Stimulated activated CD8-positive, alpha-beta memory T cell treated with anti-CD3 and anti-CD28 coated beads, Interleukin-4, amount 100 ng/mL, for 4 hours (primary cell): ENCODE measurements at places on chromosomes 6 and 20.

GRCh38 chr6:14270925-14271788 is 153.6 kb downstream of the CD83 start:
- peak; percentile 7 for DNase-seq

DNA sequence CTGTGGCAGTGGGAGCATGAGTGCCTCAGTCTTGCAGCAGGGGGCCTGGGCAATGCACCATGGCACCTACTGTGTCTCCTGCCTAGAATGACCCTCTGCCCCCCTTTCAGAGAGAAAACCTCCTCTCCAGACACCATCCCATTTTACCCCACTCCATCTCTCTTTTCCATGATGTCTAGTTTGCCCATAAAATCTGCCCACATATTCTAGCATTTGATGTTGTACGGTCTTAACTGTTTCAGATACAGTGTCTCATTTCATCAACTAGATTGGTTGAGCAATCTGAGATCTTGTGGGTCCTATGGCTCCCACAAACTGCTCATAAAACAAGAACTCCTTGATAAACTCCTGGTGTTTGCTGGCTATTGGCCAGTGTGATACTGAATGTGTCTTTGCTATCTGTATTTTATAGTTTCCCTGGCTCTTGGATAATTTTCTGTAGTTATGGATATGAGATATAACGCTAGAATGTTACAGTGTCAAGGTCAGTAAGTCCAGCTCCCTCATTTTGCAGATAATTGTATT is 8.1 kb downstream of the PNPLA1 start:
- DNase-seq, result no peak

DNA sequence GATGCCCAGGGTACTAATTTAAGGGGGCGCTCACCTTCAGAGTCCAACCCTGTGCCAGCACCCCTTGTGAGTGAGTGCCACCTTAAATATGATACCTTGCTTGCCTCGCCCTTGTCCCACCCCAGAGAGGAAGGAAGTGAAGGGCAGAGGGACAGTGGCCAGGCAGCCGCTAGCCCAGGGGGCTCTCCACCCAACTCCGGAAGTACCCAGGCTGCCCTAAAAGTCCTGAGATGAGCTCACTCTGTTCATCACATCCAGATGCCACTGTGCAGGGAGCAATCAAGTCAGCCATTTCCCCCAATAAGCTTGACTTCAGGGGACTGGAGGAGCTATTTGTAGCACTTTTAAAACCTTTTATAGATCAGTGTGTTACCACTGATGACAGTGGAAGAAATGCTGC is 25.0 kb upstream of the STX16 start:
- no peak for DNase-seq

GRCh38 chr20:53534037-53534436 is 59.6 kb downstream of the ZNF217 start:
- no peak for DNase-seq

DNA sequence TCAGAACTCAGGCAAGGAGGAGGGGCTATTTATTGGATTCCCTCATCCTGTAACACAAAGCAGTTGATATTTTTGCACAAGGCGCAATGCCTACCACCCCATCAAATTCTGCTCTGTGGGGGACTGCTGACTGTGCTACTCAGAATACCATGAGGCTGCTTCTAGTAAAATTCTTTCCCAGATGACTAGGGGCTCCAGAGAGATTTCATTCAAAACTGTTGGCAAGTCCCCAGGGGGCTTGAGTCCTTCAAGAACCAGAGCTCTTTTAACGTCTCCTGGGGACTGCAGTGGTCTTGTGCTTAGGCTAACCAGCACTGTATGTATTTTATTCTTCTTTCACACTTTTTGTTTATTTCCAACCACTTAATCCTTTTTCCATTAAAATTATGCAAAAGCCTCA is 365.9 kb upstream of the AGPAT4 start:
- DNase-seq, result no peak

GRCh38 chr6:28159029-28159607 is 17.4 kb downstream of the ZKSCAN8 start:
- no peak for DNase-seq

DNA sequence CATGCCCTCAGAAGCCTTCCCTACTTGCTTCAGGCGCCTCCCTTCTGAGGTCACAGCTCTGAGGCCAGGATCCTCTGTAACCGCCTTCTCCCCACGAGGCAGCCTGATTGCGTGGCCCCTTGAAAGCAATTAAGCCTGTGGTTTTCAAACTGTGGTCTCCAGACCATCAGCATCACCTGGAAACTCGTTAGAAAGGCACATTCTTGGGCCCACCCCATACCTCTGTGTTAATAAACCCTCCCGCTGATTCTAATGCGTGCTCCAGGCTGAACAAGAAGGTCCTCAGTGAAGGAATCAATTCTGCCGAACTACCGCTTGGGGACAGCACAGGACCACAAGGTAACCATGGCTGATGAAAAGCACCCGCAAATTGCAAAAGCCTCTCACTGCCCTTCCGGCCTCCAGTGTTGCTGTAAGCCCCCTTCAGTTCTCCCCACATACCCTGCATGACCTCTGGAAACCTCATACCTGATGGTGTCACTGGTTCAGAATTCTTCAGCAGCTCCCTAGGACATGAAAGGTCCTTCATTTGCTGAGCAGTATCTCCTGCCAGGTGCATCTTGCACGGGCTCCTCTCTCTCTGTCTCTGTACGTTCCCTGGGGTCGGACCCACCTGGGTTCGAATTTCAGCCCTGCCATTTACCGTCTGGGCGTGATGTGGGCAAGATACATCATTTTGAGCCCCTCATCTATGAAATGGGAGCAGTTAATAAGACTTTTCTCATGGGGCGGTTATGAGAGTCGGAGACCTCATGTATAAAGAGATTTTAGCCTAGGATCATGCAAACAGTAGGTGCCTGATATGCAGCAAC is 93.3 kb upstream of the RNF24 start:
- DNase-seq, result peak; percentile 23

GRCh38 chr6:87697581-87698546 is 4.2 kb downstream of the AKIRIN2 start:
- no peak for DNase-seq

GRCh38 chr6:3533981-3534380 is 77.1 kb upstream of the SLC22A23 start:
- DNase-seq, result no peak

- DNase-seq, result peak; percentile 58
These were observed 29.6 kb downstream of the SRSF3 start for GRCh38 chr6:36623547-36624459.

GRCh38 chr6:3159805-3160781 is 2.7 kb upstream of the TUBB2A start:
- DNase-seq, result peak; percentile 46

GRCh38 chr6:71287926-71288227 is 734 bp upstream of the OGFRL1 start:
- no peak for DNase-seq

- no peak for DNase-seq
These were observed 289.2 kb downstream of the CD83 start for GRCh38 chr6:14406614-14407331.

GRCh38 chr20:63539092-63539430 is 1.9 kb upstream of the PTK6 start:
- DNase-seq, result no peak

GRCh38 chr6:16679050-16679449 is 82.2 kb downstream of the ATXN1 start:
- no peak for DNase-seq

GRCh38 chr6:44858998-44859397 is 469.1 kb upstream of the RUNX2 start:
- no peak for DNase-seq

DNA sequence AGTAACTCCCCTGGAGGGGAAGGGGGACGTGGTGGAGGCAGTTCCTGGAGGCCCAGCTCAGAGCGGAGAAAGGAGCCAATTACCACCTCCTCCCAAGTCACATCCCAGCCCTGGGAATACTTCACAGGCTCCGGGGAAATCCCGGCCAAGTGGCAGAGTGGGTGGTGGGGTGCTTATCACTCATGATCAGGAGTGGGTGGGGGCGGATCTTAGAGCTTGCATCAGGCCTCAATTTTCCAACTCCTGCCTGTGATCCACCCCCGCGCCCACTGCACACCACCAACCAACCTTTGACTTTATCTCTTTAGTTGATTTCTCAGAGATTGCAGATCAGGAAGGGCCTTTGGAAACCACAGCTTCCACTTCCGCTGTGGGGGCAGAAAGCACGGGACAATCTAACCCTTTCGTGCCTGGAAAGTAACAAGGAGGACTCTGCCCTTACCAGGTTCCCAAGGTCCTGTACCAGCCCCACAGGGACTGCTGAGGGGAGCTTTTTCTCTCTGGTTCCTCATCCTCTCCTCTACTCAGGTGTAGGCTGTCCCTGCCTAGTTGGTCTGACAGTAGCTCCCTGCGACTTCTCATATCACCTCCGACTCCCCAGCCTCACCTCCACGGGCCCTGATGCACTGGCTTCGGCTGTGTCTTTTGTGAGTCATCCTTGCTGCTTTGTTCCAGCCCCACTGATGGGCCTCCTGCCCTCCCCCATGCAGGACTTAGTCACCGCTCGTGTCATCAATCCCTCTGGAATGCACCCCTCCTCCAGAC is 24.9 kb upstream of the IER3 start:
- peak; percentile 83 for DNase-seq

DNA sequence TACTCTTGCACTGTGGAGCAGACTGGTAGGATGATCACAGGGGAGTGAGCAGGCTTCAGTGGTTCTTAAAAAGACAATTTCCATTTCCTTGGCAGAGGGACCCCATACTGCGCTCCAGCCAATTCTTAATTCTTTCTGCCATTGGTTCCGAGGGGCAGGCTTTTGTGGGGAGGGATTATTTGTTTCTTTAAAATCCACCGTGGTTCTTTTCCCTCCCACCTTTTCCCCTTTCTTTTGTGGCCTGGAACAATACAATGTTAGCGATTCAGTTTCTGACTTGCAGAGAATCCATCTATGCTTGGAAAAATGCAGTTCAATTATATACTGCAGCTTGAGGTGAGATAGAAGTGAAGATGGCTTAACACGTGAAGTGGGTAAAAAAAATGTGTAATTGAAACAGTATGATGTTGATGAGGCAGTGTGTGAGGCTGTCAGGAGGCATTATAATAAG is 379.0 kb upstream of the FLRT3 start:
- DNase-seq, result no peak

DNA sequence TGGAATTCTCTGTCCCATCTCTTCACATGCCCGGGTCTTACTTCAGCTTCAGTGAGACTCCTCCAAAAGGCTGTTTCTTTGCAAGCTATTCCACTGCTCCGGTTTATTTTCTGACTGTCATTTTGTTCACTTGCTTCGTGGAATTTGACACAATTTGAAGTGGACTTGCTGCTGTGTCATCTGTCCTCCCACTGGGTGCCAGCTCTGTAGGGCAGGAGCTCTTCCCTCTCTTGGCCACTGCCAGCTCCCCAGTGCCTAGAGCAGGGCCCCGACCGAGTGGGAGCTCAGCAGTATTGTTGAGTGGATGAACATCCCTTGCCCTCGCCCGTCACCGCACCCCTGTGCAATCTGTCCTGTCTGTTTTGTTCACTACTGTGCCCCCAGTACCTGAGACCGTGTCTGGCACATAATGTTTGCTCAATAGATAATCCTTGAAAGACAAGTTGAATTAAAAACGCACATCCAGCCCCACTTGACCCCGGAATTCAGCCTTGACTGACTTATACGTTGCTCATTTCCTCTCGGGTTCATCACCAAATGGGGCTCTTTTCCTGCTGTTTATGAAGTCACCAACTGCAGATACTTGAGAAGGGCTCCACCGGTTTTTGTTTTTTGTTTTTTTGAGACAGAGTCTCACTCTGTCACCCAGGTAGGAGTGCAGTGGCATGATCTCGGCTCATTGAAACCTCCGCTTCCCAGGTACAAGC is 170.3 kb upstream of the KCNG1 start:
- no peak for DNase-seq

GRCh38 chr20:19995220-19995863 is 21.8 kb upstream of the NAA20 start:
- DNase-seq, result no peak

- DNase-seq, result no peak
These were observed 25.2 kb downstream of the TRAM2 start for GRCh38 chr6:52551483-52552277.

- DNase-seq, result no peak
These were observed 264.6 kb upstream of the MAN1A1 start for GRCh38 chr6:119614138-119614537.

- DNase-seq, result no peak
These were observed 1.2 kb downstream of the PANK2 start for GRCh38 chr20:3890398-3890751.

- DNase-seq, result no peak
These were observed at the start of gene SNX21 for GRCh38 chr20:45833030-45833882. TSS of gene SNX21 (plus strand) at chr20:45833799. CDS start at chr20:45833920, 121 bp downstream.

- no peak for DNase-seq
These were observed 13.5 kb upstream of the TRAM2 start for GRCh38 chr6:52590152-52590891.

DNA sequence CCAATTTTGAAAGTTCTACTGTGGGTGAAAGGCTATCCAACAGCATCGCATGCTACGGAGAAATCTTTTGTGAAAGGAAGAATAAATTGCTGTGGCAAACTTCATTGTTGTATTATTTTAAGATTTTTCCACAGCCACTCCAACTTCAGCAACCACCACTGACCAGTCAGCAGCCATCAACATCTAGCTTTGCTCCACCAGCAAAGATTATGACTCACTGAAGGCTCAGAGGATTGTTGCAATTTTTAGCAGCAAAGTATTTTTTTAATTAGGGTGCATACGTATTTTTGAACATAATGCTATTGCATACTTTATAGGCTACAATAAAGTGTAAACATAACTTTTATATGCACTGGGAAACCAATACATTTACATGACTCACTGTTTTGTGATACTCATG is 493.5 kb downstream of the TFAP2A start:
- DNase-seq, result no peak

GRCh38 chr6:24704468-24704867 is 14.5 kb downstream of the C6orf62 start:
- no peak for DNase-seq

DNA sequence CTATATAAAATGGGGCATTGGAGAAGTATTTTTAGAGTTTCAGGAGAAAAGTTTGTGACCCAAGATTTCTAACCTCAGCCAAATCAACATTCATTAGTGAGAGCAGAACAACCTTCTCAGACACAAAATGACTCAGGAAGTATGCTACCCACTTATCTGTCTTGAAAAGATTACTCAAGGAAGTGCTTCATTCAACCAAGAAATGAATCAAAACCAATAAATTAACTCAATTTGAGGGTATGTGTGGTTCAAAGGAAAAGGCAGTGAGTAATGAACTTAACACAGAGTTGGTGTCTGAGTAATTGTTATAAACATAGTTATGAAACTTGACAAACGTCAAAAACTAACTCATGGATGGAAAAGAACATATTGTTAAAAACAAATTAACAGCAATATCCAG is 227.6 kb downstream of the HAO1 start:
- no peak for DNase-seq
